Stimulated activated CD4-positive, alpha-beta T cell treated with anti-CD3 and anti-CD28 coated beads, Interleukin-12 subunit alpha, Interleukin-12 subunit beta, amount 100 ng/mL, for 24 hours (primary cell): ENCODE measurements at places on chromosomes 13 and 19.

DNA sequence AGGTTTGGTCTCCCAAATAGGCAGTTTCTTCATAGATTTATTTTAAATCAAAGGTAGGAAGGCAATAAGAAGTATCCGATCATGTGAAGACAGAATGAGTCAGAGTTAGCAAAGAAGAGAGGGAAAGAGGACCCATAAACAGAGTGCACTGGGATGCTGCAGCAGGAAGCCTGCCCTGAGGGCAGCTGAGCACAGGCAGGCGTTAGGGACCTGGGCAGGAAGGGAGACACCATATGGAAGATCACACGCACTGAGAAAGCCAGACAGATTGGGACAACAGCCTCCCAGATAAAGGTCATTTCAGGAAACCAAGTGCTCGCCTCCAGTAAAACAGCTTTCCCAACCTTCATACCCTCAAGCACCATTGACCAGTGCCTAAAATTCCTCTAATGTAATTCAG, 598.0 kb downstream of the EFNB2 start:
- DNase-seq = no peak

DNA sequence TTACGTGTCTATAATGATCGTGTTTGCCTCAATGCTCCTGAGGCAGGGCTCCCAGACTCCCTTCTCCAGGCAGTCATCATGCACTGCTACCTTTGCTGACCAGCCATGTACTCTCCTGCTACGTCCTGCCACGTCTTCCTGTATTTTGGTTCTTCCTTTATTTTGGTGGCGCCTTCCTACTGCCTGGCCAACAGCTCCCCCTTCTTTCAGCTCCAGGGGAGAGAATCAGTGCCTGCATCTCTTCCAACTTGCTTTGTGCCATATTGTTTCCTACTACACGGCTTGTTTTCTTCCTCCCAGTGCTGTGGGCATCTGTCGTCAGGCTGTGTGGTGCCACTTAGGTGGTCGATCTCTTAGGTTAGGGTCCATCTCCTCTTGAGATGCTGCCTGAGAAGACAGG, 96.2 kb downstream of the FGF9 start:
- no peak for DNase-seq

- no peak for DNase-seq
Observed at GRCh38 chr13:47085346-47085745, 188.5 kb upstream of the HTR2A start.

GRCh38 chr13:48626077-48626449, 27.7 kb upstream of the CYSLTR2 start:
- no peak for DNase-seq

DNA sequence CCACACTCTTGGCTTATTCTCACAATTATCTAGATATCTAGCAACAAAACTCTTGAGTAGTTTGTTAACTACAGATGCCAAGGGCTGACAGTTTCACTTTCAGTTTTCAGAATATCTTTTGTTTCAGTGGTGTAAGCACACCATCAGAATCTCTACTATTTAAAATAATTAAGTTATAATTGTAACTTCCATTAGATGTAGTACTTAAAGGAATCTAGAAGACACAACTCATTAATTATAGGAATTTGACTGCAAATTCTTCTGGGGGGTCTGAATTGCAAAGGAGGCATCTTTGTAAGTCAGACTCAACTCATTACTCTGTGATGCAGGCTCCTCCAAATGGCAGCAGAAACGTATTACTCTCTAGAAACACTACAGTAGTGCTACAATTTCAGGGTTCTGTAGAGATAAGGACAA, 44.9 kb upstream of the USPL1 start:
- no peak for DNase-seq

GRCh38 chr19:18594096-18594823, 5.7 kb downstream of the REX1BD start:
- DNase-seq = peak; percentile 54

- DNase-seq = no peak
Observed at GRCh38 chr13:59360108-59360507, 803.6 kb downstream of the DIAPH3 start.

- peak; percentile 77 for DNase-seq
Observed at GRCh38 chr19:13861714-13862531, 15.0 kb upstream of the NANOS3 start.

- no peak for DNase-seq
Observed at GRCh38 chr13:52103386-52103785, 25.5 kb downstream of the NEK5 start.

- DNase-seq = no peak
Observed at GRCh38 chr13:99301056-99301838, 6.0 kb downstream of the GPR183 start.

- DNase-seq = no peak
Observed at GRCh38 chr19:53877361-53877766, 4.6 kb upstream of the PRKCG start.

DNA sequence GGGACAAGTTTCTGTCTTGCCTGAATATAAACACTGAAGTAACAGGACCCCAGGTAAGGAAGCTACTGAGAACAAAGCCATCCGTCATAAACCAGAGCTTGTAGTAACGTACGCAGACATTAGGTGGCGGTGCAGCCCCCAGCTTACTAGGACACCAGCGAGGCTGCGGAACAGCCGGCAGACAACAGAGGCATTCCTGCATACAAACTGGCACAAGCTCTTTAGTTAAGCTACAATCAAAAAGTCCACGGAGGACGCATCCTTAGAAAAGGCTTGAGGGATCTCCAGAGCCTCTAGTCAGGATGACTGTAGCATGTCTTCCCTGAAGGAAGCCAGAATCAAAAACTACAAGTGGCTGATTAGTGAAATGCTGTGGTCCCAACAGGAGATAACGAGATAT, 26.2 kb downstream of the ZNF160 start:
- DNase-seq = no peak
